ELF-1 (cell line): ENCODE measurements at places on chromosomes 16 and 17.

DNA sequence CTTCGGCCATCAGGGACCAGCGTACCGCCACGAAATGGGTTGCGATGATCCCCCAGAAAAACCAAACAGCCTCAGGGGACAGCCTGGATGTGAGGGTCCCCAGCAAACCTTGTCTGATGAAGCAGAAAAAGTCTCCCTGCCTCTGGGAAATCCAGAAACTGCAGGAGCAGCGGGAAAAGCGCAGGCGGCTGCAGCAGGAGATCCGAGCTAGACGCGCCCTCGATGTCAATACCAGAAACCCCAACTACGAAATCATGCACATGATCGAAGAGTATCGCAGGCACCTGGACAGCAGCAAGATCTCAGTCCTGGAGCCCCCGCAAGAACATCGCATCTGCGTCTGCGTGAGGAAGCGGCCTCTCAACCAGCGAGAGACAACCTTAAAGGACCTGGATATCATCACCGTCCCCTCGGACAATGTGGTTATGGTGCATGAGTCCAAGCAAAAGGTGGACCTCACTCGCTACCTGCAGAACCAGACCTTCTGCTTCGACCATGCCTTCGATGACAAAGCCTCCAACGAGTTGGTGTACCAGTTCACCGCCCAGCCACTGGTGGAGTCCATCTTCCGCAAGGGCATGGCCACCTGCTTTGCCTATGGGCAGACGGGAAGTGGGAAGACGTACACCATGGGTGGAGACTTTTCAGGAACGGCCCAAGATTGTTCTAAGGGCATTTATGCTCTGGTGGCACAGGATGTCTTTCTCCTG is 769 bp downstream of the KIF2B start:
- DNase-seq = no peak

GRCh38 chr17:60314423-60314822 is 77.5 kb downstream of the USP32 start:
- DNase-seq = no peak

DNA sequence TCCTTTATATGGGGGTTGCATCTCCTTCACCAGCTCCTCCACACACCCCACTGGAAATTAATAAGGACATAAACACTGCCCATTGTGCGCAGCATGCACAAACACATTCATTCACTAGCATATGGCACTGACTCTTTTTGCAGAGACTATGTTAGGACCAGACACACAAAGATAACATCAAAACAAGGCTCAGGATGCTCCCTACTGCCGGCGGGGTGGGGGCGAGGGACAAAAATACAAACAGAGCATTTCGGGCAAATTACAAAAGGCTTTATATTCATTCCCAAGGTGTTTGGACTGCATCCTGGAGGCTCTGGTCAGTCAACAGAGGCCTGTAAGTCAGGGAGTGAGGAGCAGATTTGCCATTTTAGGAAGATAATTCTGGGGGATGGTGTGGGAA is 299.7 kb downstream of the SLC39A11 start:
- no peak for DNase-seq

DNA sequence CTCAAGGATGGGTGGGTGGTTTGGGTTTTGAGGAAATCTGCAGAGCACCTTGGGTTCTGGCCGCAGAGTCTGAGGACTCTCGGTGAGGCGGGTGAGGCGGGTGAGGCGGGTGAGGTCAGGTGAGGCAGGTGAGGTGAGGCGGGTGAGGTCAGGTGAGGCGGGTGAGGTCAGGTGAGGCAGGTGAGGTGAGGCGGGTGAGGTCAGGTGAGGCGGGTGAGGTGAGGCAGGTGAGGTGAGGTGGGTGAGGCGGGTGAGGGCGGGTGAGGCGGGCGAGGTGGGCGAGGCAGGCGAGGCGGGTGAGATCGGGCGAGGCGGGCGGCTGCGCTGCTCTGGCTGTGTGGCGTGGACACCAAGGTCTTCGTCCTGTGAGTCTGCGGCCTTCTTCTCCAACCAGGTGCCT is 24.1 kb upstream of the RPL13 start:
- no peak for DNase-seq

DNA sequence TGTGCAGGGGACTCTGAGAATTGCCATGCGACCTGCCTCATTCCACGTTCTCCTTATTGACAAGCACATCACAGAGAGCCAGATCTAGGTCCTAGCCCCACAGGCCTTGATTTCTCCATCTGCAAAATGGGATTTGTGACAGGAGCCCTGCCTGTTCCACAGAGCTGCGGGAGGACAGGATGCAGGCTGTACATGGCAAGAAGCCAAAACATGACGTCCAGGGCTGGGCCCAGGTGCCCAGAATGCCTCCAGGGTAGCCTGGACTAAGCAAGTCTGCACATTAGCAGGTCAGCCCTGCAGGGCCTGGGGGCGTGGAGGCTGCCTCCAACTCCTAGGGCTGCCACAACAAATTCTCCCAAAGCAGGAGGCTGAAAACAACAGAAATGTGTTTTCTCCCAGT is 235.7 kb upstream of the SDK2 start:
- peak; percentile 20 for DNase-seq

DNA sequence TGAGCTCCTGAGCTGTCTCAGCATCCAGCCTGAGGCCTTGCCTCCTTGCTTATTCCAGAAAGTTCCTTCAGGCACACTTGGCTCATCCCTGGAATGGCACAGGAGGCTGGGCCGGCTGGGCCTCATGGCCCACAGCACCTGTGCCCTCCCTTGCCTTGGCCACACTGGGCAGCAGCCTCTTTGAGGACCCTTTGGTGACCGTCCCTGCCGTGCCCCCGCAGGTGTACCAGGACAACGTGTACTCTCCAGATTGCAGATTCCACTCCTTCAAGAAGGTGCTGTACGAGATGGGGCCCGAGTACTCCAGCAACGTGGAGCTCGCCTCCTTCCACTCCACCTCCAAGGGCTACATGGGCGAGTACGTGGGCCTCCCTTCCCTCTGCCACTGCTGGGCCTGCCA is 34.2 kb downstream of the GPT2 start:
- DNase-seq = no peak

- DNase-seq = no peak
These were observed 20.7 kb downstream of the ADAP2 start for GRCh38 chr17:30942308-30943079.

DNA sequence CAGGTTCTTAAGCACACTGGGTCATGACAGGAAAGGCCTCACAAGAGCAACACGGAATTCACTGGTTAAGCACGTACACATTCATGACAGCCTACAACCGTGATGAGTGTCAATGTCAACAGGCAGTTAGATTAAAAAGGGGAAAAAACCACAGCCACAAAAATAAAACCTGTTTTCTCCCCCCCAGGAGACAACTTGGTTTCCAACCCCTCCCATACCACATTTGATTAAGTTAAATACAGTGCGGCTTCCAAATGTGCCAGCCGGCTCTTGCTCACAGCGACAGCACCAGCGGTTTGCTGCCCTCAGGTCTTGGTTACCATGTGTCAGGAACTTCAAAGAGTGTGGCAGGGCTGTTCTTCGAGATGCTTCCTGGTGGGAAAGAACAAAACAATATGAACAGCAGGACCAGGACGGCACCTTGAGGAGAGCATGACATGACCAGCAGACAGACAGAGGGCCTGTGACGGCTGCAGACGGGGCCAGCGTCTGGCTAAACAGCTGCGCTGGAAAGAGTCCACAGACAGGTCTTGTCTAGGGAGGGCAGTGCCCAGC is 193.6 kb downstream of the PARN start:
- no peak for DNase-seq

DNA sequence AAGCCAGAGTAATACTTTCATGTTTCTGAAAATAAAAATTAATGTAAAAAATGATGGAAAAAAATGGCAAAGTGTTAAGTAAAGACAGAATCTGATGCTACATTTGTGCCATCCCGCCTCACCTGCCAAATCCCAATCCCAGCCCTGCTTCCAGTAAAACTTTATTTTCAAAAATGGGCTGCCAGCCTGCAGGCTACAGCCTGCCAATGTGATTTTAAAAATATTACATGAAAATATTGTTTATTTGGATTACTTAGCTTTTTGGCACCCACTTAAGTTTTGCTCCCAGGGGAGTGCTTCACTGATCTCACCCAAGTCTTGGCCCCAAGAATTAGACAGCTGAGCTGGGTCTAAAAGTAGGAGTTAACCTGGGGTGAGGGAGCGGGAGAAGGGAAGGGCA is 112.8 kb downstream of the C16orf78 start:
- no peak for DNase-seq

DNA sequence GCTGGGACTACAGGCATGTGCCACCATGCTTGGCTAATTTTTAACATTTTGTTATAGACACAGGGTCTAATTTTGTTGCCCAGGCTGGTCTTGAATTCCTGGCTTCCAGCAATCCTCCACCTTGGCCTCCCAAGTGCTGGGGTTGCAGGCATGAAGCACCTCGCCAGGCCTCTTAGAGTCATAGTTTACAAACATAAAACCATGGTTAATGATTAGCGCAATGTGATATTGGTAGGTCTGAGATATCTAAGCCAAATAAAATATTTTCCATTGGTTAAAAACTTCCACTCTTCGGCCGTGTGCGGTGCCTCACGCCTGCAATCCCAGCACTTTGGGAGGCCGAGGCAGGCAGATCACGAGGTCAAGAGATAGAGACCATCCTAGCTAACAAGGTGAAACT is 16.6 kb downstream of the TXNDC11 start:
- DNase-seq = no peak

- DNase-seq = peak; percentile 93
These were observed 29.1 kb upstream of the ITGA3 start for GRCh38 chr17:50026837-50027171.

DNA sequence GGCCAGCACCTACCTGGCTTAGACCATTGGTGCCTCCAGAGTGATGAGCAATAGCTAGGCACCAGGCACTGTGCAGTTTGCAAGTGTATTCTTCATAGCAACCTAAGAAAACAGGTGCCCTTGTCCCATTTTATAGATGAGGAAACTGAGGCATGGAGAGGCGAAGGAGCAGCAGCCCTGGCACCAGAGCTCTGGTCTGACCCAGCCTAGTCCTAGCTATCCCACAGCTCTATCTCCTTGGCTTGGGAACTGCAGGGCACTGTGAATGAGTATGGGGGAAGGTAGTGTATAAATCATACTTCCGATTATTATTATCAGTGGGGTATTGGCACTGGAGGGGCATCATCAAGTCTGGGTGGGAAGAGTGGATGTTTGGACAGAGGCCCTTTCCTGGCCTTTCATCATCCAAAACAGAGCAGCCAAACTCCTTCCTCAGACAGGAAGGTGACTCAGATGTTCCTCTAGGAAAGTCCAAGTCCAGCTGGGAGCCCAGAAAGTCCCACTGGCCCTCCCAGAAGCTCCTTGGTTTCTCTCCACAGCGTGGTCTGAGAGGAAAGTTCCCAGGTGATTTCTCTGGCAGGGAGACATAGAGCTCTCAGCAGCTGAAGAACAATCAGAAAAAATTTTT is 32.0 kb upstream of the PLLP start:
- DNase-seq = no peak

GRCh38 chr17:77356690-77357201 is 216.0 kb downstream of the SEC14L1 start:
- no peak for DNase-seq

- DNase-seq = no peak
These were observed 23.3 kb upstream of the SDR42E2 start for GRCh38 chr16:22139008-22139407.

DNA sequence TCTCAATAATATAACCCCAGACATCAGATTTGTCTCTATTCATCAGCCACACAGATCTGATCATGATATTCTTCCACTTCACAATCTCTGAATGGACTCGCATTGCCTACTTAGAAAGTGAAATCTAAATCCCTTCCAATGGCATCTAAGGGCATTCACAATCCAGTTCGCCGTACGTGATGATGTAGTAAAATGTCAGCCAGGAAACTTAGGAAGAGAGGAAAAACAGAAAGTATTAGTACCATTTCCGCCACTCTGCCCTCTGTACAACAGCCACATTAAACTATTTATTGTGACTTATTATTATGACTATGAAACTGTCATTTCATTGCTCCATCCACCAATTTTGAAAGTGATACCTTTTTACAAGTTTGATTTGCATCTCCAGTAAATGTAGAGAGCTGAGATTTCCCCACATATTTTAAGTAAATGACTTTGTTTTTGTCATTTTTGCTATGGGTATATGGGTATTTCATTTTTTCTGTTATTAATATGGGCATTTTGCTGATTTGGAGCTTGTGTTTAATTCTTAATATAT is 69.4 kb upstream of the SMIM36 start:
- no peak for DNase-seq

DNA sequence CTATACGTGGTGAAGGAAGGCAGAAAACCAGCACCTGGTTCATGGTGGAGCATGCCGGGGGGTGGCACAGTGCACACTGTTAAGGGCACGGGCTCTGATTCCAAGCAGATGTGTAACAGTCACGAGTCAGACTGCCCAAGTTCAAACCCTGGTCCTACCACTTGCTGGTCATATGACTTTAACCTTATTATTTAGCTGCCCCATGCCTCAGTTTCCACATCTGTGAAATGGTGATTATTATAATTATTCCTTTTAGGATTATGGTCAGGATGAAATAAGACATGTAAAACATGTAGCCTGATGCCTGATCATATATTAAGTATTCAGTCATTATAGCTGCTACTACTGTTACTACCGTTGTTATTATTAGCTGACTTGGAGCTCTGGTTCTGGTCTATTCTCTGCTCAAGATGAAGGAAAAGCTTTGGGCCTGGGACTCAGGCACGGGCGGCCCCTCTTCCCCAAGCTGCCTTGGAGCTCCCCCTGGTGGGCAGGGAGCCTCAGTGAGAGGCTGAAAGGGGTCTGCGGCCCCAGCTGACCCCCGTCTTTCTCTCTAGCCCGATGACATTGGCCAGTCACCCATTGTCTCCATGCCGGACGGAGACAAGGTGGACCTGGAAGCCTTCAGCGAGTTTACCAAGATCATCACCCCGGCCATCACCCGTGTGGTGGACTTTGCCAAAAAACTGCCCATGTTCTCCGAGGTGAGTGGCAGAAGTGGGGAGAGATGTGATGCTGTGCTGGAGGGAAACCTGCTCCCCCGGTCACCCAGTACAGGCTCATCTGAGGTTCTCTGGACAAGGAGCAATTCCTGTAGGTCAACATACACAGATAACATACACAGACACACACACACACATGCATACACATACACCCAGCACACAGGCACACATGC is 14.0 kb downstream of the NR1D1 start:
- peak; percentile 72 for DNase-seq

DNA sequence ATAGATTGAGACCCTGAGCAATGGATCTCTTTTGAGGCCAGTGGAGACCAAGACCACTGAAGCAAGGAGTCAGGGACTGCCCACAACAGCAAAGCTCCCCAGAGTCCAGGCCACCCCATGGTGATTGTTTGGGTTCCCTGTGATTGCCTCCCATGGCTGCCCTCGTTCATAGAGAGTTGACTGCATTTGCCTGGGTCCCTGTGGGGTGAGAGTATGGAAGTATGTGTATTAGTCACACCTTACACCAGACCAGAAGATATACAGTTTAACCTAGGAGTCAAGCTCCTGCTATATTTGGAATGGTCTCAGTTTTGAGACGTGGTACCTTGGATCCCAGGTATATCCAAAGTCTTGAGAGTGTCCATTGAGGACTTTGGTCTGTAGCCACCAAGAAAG is 20.2 kb downstream of the HLF start:
- no peak for DNase-seq

- no peak for DNase-seq
These were observed 12.7 kb downstream of the CYGB start for GRCh38 chr17:76524598-76525512.
